Suppressor macrophage (primary cell): ENCODE measurements at places on chromosomes 6 and 20.
A peak's percentile ranks its signal among the peaks of the same experiment; 100 is the strongest.

DNA sequence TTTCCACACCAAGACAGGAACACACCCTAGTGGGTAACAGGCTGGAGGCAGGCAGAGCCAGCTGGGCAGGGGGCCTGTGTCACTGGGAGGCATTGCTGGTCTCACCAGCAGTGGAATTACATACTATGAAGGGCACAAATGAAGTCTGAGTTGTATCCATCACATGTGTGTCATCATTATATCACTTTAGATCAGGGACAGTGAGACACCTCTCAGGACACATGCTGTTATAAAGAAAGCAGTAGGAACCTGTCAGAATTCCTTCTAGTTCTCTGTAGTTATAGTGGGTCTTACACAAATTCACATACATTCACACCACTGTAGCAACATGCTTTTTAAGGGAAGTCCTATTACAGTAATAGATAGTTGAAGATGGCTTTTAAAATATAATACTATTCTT is 63.5 kb upstream of the FYN start:
- no peak for DNase-seq

DNA sequence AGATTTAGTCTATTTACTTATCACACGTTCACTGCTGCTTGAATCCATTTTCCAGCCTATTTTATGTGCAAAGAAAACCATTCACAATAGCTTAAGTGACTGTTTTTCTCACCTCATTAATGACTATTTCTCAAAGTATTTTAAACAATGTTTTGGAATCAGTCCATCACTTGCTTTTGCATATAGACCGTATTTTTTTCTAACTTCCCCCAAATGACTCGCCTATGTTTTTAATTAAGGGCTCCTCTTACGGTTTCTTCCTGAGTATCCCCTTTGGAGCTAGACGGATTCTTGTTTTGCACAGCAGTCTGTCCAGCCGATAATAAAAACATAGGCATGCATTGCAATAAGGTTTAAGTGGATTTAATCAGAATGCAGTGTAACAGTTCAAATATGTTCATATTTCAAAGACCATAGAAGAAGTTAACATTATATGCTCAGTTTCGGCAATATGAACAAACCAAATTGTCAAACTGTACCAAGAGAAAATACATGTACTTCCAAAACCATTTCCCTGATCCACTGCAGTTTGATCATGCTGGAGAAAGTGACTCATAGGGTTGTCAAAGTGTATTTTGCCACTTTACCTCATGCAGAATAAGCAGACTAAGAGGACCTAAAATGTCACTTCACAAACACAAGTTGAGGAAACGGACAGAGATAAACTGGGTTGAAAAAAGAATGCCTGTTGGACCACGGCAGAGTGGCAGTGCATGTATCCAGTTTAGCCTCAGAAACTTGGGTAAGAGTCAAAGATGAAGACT is 66.4 kb downstream of the HMGN3 start:
- DNase-seq: no peak

DNA sequence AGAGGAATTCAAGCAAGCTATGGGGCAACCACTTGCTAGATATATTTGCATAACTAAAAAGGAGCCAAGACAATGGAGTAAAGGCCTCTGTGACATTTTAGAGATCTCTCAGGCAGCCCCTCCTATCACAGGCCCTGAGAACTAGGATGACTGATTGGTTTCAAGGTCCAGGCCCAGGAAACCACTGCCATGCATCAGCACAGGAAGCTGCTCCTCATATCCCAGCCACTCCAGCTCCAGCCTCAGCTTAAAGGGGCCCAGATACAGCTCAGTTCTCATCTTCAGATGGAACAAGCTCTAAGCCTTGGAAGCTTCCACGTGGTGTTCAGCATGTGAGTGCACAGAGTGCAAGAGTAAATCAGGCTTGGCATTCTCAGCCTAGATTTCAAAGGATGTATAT is 21.1 kb upstream of the THBS2 start:
- DNase-seq: no peak

DNA sequence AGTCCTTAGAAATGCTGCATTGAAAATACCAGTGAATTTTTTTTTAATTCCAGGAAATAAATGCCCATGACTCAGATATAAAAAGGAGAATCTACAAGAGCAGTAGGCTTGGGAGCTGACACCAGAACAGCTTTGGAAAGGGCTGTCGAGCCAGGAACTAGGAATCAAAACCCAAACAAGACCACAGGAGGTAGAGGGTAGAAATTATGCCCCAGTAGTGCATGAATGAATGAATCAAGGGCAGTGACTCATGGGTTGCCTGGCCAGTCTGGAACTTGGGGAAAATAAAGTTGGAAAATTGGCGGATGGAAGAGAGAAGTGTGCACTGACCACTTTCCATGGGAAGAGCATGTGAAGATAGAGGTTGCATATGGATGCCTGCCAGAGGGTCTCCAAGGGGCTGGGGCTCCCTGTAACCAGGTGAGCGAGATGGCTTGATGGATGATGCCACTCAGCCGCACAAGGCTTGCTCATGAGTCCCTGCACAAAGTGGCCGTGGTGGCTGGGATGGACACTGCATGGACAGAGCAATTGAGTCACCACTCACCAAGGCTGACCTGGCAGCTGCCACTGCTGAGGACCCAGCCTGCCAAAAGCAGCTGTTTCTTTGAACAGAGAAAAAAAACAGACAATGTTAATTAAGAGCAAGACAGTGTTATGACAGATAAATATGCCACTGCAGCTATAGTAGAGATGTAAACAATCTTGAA is 15.2 kb upstream of the MCCD1 start:
- DNase-seq: no peak

GRCh38 chr20:60001108-60001507 is 42.9 kb downstream of the CDH26 start:
- DNase-seq: peak; percentile 14

- peak; percentile 77 for DNase-seq
Measured at GRCh38 chr6:26097268-26097875, 10.1 kb downstream of the HFE start.

DNA sequence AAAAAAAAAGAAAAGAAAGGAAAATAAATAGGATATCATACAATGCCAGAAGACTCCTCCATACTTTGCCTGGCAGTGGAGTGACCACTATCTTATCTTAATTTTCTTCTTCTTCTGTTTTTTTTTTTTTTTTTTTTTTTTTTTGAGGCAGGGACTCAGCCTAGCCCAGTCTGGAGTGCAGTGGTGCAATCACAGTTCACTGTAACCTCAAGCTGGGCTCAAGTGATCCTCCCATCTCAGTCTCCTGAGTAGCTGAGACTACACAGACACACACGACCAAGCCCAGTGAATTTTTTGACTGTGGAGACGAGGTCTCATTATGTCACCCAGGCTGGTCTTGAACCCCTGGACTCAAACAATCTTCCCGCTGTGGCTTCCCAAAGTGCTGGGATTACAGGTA is 17.1 kb upstream of the MMP9 start:
- DNase-seq: peak; percentile 65

GRCh38 chr6:128518434-128519131 is 1.8 kb downstream of the PTPRK start:
- DNase-seq: no peak

DNA sequence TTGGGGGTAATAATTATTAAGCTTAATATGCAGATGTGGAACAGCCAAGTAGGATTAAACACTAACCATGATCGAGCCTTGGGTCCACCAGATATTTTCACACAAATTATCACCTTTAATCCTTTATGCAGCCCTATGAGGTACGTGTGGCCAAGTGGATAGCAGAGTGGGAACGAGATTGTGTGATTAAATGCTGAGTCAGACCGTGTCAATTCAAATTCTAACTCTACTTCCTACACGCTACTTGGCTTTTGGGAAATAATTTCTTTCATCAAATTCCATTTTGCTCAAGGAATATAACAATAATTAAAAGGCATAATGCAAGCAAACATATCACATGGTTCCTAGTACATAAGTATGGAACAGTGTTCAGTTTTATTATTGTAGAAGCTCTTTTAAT is 329.2 kb downstream of the CBLN4 start:
- no peak for DNase-seq

GRCh38 chr20:2804852-2805688 is 4.6 kb upstream of the CPXM1 start:
- peak; percentile 31 for DNase-seq

- no peak for DNase-seq
Measured at GRCh38 chr6:147653631-147654030, 145.1 kb downstream of the SAMD5 start.

DNA sequence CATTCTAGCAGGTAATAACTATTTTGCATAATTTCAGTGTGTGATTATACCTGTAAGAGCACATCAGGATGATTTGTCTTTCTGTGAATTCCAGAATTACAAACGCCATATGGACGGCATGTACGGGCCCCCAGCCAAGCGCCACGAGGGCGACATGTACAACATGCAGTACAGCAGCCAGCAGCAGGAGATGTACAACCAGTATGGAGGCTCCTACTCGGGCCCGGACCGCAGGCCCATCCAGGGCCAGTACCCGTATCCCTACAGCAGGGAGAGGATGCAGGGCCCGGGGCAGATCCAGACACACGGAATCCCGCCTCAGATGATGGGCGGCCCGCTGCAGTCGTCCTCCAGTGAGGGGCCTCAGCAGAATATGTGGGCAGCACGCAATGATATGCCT is 122.7 kb downstream of the TMEM242 start:
- DNase-seq: no peak

- no peak for DNase-seq
Measured at GRCh38 chr6:22372922-22373321, 76.1 kb upstream of the PRL start.

DNA sequence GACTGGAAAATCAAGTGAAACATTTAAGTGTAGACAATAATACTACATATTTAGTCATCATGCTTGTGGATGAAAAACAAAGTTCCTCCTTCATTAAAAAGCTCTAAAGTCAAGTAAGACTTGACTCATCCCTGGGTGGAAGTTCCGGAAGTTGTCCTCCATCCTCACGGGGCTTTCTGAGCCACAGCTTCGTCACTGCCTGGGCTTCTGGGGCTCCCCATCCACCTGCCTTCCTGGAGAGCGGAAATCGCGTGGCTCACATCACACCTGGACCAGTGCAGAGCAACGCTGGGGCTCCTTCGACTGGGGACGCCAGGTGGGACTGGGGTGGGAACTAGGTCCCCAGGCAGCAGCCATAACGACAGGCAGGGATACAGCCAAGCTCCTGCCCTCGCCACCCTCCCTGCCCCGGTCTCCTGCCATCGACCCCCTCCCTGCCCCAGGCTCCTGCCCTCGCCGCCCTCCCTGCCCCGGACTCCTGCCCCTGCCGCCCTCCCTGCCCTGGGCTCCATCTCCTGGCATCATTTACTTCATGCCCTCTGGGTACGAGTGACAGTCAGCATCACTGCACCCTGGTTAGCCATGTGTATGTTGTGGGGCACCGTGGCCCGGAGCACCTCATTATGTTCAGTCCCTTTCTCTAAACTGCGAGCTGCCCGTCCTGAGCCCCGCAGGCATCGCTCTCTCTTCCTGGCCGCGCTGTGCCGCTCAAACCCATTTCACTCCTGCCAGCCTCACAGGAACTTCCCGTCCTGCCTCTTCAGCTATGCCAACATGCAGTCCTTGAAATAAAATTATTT is 12.9 kb downstream of the THBS2 start:
- no peak for DNase-seq

DNA sequence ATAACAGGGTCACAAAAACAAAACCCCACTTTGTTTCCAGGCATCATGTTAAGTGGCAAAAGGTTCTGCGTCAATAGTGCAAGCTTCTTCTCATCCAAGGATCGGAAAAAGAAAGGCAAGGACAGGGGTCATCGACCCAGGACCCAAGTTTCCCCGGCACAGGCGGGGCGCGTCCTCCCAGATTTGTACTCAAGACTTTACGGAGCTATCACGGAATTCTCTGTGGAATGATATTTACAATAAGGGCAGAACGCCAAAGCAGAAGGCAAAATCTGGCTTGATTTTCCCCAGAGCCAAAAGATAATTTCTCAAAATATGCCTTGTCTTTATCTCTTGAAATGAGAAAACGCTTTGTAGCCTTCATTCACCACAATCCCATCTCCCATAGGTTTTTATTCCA is 25.5 kb downstream of the PDE10A start:
- DNase-seq: no peak

GRCh38 chr20:62347445-62347844 is 19.7 kb downstream of the LAMA5 start:
- no peak for DNase-seq

DNA sequence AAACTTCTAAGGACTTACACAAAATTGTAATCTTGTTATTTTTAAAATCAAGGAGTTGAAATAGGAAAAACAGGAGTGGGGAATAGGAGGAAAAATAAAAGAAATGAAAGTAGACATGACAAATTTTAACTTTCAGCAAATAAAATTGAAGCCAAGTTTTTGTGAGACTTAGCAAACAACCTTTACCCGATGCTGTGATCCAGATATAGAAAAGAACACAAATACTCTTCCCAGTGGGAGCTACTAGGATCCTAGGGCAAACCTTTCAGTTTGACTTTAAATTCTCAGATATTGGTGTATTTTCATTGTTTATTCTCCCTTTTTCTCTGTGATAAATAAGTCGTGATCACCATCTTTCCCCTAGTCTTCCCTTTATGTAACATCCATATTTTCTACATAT is 968.7 kb upstream of the CITED2 start:
- DNase-seq: no peak

DNA sequence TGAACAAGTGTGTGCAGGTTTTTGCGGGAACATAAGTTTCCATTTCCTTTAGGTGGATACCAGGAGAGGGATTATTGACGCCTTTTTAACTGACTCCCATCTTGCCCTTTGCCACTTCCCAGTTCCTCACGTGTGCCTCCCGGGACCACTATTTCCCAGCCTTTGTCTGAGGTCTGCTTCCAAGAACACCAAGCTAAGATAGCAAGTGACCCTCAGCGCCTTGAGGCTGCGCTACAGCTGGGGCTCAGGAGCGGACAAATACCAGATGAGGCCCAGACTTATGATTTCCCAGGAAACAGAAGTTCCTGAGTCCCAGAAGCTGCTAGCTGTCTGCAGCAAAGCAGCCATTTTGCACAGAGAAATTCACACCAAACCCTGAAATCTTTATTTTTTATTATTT is 216.7 kb downstream of the SYNDIG1 start:
- DNase-seq: no peak

DNA sequence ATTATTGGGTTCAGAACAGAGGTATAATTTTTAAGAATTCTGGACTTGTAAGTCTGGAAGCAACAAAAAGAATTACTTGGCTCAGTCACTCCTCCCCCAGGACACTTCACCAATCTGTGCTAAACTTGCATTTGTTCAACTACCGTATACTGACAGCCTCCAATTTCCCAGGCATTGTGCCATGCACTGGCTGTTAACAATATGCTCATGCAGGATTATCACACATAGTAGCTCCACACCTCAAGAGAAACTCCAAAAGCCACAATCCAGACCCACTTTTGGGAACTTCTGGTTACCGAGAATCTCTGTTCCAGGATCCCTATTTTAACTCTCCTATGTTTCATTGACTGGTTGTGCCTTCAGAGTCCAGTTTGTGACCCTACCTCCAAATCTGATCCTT is 7.7 kb downstream of the ADGRF1 start:
- no peak for DNase-seq

DNA sequence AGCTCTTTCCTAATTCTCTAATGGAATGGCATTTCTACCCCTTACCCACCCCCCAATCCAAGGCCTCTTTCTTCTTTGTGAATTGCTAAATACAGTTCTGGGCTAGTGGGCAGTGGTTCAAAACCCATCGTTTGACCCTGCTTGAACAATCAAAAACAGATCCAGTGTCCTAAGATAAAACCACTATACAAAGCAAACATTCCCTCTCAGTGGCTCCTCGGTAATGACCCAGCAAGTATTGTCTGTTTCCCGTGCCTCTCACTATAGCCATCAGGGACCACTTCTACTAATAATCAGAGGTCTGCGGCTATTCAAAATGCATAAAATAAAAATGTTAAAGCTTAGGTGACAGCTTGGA is 143.5 kb upstream of the AKAP12 start:
- no peak for DNase-seq

GRCh38 chr6:31971279-31971992 is 502 bp downstream of the DXO start:
- no peak for DNase-seq
